ENCODE measurements at places on chromosomes 13 and 19.

GRCh38 chr13:103556681-103557080, 490.5 kb upstream of the SLC10A2 start:
- no peak for DNase-seq

DNA sequence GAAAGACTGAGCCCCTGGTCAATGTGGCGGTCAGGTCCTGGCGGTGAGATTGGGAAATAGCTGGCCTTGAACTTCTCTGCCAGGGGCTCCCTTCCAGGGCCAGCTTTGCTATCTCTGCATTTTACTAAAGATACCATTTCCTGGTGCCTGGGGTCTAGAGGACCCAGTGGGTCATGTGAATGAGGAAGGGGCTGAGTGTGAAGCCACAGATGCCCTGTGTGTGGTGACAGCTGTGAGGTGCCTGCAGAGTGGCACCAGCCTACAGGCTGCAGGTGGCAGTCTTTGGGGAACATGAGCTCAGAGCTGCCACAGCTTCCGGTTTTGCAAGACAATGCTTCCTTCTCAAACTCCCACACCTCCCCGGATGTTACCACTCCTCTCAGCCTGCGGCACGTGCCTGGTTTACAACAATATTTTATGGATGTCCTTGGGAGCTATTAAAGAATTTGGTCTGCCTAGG, 5.2 kb upstream of the MLNR start:
- DNase-seq: no peak

- DNase-seq: peak; percentile 22
Observed at GRCh38 chr19:11375143-11375948, 880 bp downstream of the SWSAP1 start.

GRCh38 chr13:51603716-51604115, 19.5 kb downstream of the WDFY2 start:
- no peak for DNase-seq

DNA sequence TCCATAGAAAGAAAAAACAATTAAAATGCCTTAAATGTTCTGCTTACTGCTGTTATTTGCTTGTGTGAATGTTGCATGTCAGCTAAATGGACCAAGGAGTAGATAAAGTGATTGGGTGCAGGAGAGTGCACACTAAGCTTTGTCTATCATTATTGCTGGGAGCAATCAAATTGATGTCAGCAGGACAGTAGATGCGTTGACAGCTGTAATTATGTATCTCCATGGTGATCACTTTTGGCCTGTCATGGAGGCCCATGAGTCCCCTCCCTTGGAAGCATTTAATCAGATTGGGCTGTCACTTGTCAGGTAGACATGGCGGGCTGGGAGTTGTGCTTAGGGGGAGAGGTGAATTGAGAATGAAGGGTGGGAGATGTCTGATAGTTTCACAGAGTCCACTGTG, 215.3 kb downstream of the PCCA start:
- DNase-seq: no peak

GRCh38 chr19:32877977-32878745, 8.6 kb upstream of the SLC7A9 start:
- no peak for DNase-seq

GRCh38 chr13:105627270-105627669, 908.2 kb downstream of the EFNB2 start:
- DNase-seq: no peak

DNA sequence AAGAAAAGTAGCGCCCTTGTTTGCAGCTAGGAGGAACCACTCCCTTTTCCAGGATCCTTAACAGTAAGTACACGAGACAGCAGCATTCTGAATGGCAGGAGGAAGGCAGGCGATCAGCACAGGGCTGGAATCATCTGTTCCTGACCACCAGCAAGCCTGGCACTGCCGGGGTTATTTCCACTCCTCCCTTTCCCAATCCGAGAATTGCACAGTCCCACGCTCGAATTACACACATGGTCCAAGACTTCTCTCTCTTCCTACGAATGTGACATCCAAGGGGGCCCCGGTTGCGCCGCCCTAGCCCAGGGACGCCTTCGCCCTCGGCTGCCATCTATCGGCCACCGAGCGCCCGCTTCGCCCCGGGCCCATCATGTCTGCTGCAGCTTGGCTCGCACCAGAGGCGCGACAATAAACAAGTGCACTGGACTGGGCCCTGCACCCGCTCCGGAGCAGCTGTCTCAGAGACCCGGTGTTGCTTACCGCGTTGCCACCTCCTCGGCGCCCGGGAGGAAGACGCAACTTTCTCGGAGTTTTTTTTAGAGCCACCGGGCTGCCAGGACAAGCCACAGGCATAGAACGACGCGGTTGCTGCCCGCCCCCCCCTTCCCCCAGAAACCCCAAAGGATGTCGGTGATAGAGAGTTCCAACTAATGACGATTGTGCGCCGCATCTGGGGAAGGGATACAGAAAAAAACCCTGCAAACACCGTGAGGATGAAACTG, at the start of gene SLITRK5:
Gene SLITRK5, plus strand, starts transcription at position 341 of the 722 bp plus-strand sequence. CDS start 4,018 bp downstream, outside the sequence.
- DNase-seq: peak; percentile 83

- DNase-seq: no peak
Observed at GRCh38 chr13:32042551-32042950, 11.0 kb downstream of the FRY start.

DNA sequence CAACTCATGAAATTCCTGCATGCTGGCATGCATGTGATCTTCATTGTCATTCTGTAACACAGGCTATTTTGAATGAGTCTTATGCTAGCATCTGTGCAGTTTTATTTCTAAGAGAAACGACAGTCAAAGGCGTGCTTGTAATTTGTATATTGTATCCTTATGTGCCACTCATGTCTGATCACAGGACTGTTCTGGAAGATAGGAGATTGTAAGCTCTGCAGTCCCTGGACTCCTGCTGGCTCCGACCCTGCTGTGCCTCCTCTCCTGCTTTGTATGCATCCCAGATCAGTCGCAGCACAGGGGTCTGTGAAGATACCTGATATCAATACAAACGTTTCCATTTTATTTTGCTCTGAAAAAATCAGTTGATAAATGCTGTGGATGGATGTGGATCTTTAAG, 653.1 kb downstream of the LIG4 start:
- DNase-seq: no peak

- DNase-seq: no peak
Observed at GRCh38 chr13:101059793-101060192, 356.5 kb downstream of the NALCN start.

DNA sequence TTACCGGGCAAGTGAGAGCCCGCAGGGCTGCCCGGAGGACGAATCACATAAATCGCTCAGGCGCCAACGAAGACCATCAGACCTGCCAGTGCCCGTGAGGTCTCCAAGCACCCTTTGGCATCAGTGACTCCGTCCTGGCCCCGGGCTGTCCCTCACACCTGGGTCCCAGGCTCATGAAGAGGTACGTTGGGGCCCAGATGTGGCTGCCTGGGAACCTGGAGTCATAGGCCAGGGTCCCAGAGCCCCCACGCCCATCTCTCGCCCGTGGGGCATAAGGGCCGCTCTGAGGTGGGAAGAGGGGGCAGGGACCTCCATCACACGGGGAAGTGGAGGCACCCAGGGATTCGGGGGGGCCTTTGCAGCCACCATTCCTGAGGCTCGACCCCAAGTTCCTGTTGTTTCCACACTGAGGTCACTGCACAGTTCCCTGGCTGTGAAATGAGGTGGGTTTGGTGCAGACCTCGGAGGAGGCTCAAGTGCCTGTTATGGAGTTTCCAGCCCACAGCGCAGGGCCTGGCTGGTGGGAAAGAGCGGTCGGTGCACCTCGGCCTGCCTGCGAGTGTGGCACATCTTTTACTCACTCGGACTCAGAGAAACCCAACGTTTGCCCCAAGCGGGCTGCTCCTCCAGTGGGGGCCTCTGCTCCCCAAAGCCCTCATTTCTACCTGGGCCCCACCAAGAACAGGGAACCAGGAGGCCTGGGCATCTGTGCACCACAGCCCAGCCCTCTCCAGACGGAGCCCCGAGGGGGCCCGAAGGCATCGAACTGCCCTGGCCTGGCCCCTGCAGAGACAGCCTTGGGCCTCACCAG, 35.9 kb upstream of the C13orf46 start:
- no peak for DNase-seq

DNA sequence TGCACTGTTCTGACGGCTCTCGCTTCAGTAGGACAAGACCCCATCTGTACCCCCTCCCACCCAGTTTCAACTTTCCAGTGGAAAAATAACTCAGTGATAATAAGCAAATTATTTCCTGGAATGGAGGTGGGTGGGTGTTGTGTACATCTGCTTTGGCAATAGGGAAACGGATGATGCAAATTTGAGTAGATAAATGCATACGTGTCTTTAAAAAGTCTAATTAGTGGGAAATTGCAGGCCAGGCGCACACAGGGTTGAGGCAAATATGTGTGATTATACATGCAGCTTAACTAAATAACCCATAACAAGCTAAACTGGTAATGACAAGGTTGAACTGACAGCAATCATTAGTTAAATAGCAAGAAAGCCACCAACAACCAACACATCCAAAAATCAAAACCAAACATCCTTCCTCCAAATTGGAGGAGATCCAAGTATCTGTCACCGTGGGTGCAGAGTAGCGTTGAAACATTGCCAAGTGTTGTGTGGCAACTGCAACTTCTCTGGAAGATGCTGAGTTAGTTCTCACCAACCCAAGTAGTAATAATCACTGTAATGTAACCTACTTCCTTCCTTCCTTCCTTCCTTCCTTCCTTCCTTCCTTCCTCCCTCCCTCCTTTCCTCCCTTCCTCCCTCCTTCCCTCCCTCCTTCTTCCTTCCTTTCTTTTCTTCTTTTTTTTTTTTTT, 54.6 kb downstream of the TRPM4 start:
- no peak for DNase-seq

DNA sequence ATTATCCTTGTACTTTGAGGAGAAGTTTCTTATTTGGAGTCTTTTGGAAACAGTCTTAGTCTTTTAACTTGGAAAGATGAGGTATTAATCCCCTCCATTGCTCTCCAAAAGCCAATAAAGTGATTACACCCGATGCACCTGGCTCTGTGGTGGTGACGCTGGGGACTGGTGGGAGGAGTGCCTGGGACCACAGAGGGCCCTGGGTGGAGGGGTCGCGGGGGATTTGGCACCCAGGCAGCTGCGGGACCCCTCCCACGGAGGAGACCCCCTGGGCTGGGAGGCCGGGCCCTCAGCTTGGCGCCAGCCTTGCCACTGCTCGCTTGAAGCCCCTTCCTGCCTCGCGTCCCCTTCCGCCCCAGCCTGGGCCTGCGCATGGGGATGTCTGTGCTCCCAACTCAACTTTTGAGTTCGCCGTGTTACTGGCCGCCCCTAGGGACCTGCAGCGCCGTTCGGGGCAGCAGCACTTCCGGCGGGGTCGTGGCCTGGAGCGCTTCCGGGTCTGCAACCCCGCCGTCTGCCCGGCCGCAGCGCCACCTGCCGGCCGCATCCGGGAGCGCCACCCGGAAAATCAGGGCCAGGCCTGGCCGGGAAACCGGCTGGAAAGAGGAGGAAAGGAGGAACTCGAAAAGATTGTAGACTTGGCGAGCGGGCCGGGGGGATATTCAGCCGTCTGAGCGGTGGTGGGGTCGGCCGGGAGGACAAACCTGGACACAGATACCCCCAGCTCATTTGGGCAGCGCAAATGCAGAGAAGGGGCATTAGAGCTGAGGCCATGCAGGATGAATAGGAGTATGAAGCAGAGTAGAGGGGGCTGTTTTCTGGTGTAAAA, 8.4 kb downstream of the PEAK3 start:
- peak; percentile 23 for DNase-seq

DNA sequence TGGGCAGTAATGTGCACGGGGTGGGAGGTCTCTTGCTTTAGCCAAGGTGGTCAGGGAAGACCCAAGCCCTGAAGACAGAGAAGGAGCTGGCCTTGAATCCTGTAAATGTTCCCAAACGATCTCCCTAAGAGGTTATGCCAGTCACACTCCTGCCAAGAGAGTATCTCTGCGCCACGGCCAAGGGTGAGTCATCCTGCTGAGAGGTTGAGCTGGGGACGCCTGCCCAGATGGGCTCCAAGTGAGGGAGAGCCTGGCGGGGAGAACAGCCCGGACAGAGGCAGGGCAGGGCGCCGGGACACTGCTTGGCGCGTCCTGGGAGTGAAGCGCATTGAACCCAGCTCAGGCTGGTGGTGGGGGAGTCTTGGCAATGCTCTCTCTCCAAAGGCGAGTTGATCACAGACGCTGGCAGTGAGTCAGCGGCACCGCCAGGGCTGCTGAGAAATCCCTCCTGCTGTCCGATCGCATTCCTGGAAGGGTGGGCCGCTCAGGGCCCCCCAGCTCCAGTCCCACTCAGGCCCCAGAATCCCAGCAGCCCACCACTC, 16.4 kb downstream of the SULT2B1 start:
- peak; percentile 67 for DNase-seq

DNA sequence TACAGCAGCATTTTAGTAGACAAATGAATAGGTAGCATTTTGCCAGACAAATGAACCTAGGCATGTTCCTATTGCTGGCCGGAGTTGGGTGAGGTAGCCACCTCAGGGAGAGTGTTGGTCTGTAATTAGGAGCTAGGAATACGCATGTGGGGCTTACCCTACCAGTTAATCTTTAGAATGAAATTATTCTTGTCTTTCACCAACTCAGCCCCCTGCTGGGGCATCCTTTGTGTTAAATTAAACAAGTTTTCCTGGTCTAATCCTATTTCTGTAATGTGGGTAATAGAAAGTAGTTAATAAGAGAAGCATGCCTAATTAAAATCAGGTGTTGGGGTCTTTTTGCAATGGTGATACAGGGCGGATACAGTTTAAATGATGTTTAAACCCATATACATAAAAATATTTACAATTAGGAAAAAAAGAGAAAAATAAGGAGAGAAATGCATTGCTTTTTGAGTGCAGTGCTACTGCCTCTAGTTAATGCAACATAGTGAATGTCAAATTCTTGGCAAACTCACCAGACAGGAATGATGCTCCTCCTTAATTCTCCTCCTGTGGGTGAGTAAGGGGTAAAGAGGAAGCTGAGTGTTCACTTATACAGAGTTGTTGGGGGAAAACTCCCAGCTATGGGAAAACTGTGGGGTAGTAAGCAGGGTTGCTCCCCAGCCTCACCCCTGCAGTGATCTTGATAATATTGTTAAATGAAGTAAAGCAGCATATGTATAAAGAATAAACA, 276.4 kb upstream of the EDNRB start:
- DNase-seq: no peak

DNA sequence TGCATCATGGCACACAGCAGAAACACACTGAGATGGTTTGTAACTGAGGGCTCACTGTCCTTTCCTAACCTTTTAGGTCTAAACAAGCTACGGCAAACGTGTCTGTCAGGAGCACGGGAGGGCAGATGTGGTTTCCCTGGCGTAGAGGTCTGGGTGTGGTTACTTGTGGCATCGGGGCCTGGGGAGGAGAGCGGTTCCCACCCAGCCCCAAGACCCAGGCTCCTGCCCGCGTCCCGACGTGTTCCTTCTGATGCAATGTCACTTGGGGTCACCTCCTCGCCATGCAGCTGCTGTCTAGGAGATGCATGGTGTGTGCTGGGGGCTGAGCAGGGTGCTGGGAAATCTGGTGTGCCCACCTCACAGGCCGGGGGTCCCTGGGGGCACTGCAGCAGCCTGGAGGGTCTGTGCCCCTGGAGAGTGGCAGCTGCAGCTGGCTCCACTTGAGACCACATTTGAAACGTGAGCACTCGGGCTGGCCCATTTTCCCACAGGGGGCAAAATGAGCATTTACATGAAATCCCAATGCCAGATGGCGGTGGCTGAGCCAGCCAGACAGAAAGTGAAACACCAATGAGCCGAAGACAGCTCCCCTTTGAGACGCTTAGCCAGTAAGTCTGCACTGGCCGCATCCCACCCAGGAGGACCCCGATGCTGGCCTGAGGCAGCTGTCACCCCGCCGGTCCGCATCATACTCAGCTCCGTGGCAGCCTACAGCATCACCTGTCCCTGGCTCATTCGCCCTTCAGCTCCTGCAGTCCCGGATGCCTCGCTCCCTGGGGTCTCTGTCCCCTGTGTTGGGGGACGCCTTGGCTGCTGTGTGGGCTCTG, 22.3 kb upstream of the MYDGF start:
- DNase-seq: no peak
